ENCODE measurements at places on chromosomes 3 and 15.

- no peak for DNase-seq
These were observed 82.9 kb downstream of the PYDC2 start for GRCh38 chr3:191543897-191544296.

DNA sequence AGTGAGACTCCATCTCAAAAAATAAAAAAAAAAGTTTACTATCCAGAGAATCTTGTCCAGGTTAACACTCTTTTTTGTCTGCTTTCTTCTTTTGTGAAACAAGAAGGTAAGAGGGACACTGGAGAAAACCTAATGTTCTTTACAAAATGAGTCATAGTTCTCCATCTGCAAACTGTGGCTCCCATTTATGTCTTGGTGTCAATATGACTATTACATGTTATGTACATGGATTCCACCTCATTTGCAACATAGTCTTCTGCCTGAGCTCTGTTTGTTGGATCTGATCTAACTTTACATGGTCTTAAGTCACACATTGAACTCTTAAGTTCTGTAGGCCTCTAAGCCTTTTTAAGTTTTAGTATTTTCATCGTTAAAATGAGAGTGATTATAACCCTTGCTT, 421.2 kb upstream of the TPRG1 start:
- DNase-seq = no peak

GRCh38 chr3:112689385-112689784, 48.4 kb upstream of the CCDC80 start:
- DNase-seq = no peak

- no peak for DNase-seq
These were observed 46.1 kb downstream of the APBA2 start for GRCh38 chr15:28931828-28932227.

DNA sequence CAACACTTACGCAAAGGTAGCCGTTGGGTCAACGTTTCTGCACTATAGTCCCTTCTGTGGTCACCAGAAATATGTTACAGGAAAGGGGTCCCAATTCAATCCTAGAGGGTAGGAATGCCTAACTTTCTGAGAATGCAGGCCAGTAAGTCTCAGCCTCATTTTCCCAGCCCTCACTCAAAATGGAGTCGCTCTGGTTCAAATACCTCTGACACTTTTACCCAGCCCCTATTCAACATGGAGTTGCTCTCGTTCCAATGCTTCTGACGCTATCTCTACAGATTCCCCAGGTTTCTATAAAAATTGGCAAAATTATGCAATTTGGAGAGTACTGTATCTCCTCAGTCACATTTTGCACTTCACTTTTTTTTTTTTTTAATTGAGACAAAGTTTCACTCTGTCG, 39.7 kb downstream of the ZNF445 start:
- DNase-seq = no peak

DNA sequence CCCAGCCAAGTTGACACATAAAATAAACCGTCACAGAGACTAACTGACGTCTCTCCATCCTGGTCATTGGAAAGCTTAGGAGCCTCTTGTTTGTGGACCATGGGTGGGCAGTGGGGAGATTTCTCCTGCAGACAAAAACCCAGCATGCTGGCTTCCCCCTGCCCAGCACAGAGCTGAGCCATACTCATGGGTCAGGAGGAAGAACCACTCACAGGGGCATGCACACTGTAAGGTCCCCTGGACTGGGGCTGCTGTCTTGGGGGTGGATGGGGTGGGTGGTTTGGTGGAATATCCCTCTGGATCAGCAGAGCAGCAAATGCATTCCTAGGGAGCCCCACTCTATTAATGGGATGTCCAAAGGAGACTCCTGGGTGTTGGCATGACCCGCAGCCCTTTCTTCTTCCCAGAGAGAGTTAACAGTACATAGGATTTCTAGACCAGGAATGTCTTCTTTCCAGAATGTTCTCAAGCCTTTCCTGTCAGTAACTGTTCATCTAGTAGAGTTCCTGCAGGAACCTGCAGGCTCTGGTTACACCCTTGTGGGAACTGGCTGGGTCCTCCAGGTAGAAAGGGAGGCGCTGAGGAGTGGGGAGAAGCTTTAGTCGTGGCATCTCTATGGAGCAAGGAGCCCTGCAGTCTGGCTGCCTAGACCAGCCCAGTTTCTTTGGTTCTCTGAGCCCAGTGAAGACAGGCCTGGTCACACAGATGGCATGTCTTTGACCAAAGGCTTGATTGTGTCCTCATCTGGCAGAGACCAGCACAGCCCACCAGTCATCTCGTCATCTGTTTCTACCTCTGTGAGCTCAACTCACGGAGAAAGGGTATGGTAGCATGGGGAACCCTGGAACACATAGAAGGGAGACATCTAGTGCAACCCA, 73.4 kb upstream of the PRR23C start:
- no peak for DNase-seq

DNA sequence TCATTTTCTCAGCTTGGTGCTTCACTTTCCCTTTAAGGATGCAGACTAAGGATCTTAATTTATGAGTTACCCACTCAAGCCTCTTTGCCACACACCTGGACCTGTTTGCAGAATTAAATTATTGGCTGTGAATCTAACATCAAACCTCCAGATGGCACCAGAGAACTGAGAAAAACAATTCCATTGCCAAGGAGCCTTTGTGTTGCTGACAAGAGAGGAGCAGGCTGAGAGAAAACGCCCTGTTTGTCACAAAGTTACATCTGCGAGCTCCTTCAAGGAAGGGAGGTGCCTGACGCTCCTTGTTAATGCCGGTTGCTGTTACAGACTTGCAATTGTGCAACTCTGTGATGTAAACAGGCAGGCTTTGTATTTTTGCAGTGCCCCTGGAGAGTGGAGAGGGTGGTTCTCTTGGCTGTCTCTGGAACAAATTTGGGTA, 36.3 kb upstream of the TMC3 start:
- peak; percentile 61 for DNase-seq

- DNase-seq = no peak
These were observed 335.8 kb downstream of the MECOM start for GRCh38 chr3:169327546-169328356.

- no peak for DNase-seq
These were observed 34.8 kb upstream of the FILIP1L start for GRCh38 chr3:100149130-100149529.

DNA sequence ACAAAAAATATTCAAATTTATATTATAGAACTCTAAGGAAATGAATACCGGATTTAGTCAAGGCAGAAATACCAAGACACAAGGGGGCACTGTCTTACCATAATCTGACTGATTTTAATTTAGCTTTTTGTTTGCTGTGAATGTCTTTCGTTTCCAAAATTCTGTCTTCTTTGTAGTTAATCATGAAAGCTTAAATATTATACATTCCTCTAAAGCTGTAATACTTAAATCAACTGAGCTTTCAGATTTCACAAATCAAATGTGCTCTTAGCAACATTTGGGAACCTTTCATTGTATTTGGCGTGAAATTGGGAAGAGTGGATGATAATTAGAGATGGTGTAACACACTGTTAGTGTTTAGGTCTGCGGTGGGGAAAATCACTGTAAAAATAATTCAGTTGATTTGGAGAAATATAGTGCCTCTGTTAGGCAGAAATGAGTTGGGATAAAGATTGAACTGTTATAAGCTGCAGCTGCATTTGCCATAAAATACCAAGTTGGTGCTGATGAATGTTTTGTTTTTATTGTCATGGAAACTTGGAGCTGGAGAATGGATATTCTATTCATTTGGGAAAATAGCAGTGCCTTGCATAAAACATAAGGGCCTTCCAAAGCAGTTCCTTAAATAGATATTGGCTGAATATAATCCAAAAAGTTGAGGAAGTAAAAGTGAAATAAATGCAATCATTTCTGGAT, 228.2 kb downstream of the TCF12 start:
- DNase-seq = no peak

- DNase-seq = no peak
These were observed 696.0 kb downstream of the ZNF385D start for GRCh38 chr3:21055015-21055414.

- DNase-seq = peak; percentile 16
These were observed 800.3 kb upstream of the GBE1 start for GRCh38 chr3:82561784-82562183.

GRCh38 chr3:124995460-124995994, 60.3 kb downstream of the HEG1 start:
- DNase-seq = peak; percentile 9

DNA sequence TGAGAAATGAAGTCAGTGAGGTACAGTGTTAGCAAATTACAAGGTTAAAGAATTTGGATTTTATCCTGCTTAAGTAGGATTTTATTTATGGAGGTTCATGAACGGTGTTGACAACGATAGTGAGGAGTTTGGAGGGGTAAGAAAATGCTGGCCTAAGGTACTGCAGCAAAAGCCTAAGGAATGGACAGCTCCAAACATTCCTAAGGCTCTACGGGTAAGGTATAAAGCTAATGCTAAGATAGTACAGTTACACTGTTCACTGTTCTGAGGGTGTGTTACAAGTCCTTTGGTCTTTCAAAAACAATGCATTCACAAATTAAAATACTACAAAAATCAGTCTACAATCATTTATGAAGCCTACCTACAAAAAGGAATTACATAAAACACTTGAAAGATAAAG, 7.3 kb downstream of the MTMR10 start:
- no peak for DNase-seq

DNA sequence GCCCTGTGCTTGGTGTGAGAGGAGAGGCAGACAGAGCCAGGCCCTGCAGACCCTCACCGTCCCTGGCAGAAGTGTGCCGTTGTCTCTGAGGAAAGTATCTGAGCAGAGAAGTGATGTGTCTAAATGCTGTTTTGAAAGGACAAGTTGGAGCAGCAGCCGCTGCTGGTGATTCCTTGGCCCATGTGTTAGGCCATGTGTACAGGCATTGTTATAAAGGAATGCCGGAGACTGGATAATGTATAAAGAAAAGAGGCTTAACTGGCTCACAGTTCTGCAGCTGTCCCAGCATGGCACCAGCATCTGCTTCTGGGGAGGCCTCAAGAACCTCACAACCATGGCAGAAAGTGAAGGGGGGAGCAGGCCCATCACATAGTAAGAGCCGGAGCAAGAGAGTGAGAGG, 334.6 kb upstream of the ATP10A start:
- DNase-seq = no peak

- no peak for DNase-seq
These were observed 32.2 kb upstream of the LYZL4 start for GRCh38 chr3:42442640-42443039.

- DNase-seq = peak; percentile 56
These were observed 7.3 kb downstream of the ADAM10 start for GRCh38 chr15:58742022-58742813.

- DNase-seq = no peak
These were observed 29.4 kb upstream of the AP3B2 start for GRCh38 chr15:82739086-82739485.

DNA sequence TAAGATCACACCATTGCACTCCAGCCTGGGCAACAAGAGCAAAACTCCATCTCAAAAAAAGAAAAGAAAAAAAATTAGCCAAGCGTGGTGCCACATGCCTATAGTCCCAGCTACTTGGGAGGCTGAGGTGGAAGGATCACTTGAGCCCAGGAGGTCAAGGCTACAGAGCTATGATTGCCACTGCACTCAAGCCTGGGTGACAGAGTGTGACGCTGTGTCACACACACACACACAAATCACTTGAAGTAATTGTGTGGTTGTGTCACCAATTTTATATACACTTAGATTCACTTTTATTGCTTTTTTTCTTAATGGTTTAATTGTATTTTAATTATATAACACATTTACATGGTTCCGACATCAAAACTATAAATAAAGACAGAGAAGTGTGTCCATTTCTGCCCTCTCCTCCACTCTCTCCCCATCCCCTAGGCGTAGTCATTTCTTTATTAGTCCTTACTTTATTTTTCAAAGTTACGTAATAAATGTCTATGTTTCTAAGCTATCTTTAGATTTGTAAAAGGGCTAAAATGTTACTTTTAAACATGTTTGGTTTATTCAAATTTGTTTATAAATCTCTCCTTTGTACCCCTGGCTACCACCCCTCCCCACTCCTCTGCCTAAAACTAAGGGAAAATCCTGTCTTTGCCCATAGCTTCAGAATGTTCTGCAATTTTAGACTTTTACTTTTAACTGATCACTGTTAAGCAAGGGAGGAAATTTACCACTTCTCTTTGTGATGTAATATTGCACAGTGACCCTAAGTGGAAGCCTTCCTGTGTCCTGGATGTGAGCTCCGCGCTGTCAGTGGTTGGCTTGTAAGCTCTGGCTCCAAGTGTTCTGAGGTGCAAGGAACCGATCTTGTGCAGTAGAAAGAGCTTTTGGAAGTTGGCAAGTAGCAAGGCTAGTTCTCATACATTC, 10.8 kb upstream of the VILL start:
- DNase-seq = no peak

DNA sequence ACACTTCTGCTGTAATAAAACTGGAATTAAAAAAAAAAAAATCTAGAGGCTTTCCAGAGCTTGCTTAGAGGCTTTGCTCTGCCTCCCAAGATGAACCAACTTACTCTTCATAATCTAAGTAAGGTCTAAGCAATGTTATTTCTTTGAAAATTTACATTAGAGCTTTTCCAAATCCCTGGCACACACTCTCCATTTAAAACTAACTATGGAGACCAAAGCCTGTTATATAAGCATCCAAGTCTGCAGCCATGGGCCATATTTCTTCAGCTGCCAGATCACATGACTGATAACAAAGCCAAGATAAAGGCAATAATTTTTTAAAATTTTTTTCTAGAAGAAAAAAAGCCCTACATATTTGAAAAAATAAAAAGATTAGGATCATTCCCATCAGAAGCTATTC, 55.0 kb upstream of the ARHGEF3 start:
- no peak for DNase-seq

DNA sequence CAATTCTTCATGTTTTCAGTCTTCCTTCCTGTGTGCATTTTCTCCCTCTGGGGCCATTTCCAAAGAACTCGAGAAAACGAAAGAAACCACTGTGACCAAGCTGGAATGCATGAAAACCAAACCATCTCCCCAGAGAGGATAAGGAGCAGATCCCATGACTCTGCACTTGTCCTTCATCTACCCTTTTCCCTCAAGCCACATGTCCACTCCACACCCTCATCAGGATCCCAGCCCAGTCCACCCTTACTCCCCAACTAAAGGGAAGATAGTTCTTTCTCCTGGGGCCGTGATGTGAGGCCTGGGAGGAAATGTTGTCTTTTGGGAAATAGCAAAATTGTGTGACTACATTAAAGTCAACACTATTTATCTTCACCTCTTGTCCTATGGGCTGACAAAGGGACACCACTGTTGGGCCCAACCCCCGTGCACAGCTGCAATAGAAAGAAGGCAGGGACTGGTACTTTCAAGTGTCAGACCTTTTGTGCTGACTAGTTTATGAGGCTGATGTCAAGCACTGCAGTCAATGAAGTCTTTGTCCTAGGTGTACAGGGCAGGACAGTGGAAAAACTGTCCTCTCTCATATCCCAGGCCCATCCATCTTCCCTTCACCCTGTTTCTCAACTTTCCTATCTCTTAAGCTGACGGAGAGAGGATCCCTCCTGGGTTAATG, 487.1 kb upstream of the NR2F2 start:
- peak; percentile 20 for DNase-seq

- DNase-seq = no peak
These were observed 89.2 kb downstream of the TAMM41 start for GRCh38 chr3:11757441-11757875.

- DNase-seq = peak; percentile 14
These were observed 205.0 kb downstream of the OSBPL10 start for GRCh38 chr3:31776016-31776415.

GRCh38 chr3:22659651-22660475, 543.3 kb upstream of the UBE2E2 start:
- no peak for DNase-seq

Data from fibroblast of skin of left quadriceps (primary cell).